ELR (cell line): ENCODE measurements at places on chromosomes 3 and 15.

DNA sequence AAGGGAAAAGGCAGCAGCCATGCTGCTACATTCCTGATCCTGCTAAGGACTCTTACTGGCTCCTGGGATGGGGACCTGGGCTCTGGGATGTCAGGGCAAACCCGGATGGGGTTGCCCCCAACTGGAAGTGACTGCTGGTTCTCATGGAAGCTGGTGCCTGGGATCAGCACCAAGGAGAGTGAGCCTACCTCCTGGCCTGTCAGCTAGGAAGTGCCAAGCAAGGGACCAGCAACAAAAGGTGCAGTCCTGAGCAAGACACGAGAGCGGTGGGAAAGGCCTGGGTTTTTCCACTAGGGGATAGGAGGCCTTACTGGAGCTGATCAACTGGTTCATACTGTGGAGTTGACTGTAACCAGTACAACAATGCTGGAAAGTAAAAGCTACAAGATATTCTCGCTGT, 47.9 kb upstream of the SYNM start:
- DNase-seq = no peak

- DNase-seq = no peak
These were observed 730.7 kb downstream of the AGBL1 start for GRCh38 chr15:86810329-86810728.

- no peak for DNase-seq
These were observed 30.3 kb downstream of the TPRA1 start for GRCh38 chr3:127560051-127560787.

DNA sequence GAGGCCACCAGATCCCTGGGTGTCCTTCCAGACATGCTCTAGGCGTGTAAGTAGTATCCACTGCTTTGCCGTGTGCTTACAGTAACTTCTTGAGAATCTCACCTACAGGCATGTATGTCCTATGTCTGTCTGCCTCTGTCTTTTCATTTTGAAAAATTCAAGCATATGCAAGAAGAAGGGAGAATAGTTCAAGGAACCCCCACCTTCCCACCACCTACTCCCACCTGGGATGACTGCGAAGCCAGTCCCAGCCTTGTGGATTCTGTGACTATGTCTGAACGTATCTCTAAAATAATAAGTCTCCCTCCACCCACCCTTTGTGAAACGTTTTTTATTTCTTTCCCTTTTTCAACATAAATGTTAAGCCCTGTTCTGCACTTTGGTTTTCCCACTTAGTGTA, 15.0 kb downstream of the CHST13 start:
- peak; percentile 15 for DNase-seq

- DNase-seq = peak; percentile 52
These were observed 360.3 kb upstream of the NECTIN3 start for GRCh38 chr3:110711130-110711832.

DNA sequence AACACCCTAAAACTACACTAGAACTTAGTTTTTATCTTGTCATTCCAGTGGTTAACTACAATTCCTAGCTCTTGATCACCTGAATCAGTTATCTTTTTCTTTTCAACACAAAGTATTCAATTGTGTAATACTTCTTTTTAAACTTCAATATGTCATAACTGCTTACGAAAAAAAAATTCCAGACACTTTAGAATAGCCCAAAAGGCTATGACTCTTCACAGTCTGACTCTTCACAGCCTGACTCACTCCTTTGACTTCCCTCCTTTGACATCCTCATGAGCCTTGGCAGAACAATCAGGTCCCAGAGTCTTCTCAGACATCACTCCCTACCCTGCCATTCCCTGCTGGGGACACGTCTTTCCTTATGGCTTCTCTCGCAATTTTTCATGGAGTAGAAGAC, 727.1 kb downstream of the ROBO1 start:
- DNase-seq = peak; percentile 90

GRCh38 chr3:178584722-178585380, 48.6 kb downstream of the KCNMB2 start:
- DNase-seq = no peak

DNA sequence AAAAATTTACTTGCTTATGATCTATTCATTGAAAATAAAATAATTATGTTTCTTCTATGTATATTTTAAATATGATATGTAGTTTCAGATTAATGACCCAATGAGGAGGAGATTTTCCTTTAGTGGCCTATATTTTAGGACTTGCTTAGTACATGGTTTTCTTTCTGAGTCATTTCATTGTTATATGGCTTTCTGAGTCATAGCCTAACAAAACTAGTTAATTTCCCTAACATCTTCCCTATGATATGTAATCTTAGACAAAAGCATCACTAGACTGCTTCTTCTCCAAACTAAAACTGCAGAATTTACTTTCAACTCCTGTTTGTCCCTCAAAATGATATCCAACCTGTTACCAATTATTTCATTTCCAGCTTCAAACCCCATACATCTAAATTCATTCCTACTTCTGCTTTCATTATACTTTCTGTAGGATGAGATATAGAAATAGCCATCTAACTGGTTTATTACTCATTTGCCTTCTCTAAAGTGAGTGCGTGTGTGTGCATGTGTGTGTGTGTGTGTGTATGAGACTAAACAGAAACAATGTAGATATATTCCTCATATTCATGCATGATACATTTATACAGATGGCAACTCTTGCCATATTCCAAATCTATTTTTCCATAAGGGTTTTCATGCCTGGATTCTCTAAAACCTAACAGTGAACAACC, 915.0 kb upstream of the GBE1 start:
- DNase-seq = peak; percentile 24

DNA sequence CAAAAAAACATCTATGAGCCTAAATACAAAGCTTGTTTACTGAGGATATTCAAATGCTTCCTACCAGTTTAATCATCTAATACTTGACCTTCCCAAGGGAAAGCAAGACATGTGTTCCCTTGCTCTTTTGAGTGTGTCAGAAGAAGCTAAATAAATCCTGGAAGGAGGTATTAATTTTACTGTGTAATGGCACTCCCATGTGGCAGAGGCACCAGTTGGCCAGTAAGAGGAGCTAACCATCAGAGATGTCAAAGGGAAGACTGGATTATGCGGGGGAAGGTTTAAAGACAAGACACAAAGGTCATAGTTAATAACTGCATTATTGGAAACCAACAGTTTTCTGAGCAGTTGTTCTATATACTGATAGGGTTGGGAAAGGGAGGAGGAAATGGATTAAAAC, 125.1 kb downstream of the SUCLG2 start:
- DNase-seq = no peak

- peak; percentile 65 for DNase-seq
These were observed 987.0 kb downstream of the NTRK3 start for GRCh38 chr15:87269566-87269965.

GRCh38 chr3:108441518-108441917, 68.9 kb downstream of the MYH15 start:
- no peak for DNase-seq

- peak; percentile 64 for DNase-seq
These were observed 183.4 kb upstream of the TOPAZ1 start for GRCh38 chr3:44058022-44058867.

DNA sequence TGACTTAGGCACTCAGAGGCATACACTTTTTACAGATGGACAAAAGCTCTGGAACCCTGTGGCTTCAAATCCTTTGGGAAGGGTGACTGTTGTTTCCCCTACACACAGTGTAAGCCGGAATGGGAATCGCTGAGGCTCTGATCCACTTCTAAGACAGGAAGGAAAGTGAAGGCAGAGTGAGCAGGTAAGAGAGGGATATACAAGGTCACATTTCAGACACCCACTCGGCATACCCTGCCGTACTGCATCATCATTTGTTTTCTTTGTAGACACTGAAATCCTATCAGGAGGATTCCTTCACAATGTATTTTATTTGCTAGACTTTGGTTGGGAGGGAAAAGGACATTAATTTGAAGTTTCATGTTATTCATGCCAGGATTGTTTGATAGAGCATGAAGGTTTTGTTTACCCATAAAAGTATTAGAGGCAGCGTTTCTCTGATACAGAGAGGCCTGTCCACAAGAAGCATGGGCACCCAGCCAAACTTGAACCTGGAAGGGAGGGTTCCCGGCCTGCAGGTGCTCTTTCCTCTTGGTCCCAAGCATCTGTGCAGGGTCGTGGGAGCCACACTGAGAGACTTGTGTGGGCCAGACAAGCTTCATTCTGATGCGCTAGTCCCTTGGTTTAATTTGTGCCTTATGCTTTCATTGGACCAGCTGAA, 21.9 kb upstream of the POLR2M start:
- DNase-seq = no peak

DNA sequence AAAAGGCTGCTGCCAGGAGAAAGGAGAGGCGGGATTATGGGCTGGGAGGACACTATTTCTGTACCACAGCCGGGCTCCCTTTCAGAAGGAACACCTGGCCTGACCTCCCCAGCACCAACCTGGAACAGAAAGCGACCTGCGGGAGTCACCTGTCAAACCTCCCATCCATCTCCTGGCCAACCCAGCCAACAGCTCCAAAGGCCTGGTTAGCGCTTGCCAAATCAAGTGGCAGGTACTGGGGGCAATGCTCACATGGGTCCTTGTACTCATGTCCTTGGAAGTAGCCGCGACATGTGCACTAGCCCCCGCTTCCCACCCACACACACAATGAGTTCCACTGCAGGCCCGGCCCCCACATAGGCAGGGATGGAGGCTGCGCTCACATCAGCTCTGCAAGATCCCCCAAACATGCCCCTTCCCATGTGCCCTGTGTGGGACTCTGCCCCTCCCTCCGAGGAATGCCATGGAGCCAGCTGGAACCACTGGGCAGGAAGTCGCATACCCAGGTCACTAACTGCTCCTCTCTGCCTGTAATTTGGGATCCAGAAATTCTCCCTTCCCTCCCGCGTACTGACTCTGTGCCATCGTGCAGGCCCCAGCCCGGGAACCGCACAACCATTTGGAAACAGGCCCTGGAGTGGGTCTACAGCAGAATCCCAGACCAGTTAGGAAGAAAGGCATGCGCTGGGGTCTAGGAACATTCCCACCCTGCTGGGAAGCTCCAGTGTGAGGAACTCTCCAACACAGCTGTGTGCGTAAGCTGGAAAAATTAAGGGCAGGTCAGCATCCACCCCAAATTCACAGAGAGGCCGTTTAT, 98.9 kb downstream of the LRIG1 start:
- no peak for DNase-seq

- peak; percentile 14 for DNase-seq
These were observed 753 bp downstream of the EPHB1 start for GRCh38 chr3:134795746-134796280.

- DNase-seq = peak; percentile 4
These were observed 67.7 kb downstream of the SCAPER start for GRCh38 chr15:76837474-76837873.

DNA sequence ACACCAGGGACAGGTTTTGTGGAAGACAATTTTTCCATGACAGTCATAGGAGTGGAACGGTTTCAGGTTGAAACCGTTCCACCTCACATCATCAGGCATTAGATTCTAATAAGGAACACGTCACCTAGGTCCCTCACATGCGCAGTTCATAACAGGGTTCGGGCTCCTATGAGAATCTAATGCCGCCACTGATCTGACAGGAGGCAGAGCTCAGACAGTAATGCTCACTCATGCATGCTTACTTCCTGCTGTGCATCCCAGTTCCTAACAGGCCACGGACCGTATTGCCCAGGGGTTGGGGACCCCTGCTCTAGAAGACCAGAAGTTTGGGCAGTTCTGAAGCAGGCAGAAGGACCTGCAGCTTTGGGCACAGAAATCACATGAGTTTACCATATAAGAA, 61.5 kb downstream of the MYO1E start:
- DNase-seq = no peak

DNA sequence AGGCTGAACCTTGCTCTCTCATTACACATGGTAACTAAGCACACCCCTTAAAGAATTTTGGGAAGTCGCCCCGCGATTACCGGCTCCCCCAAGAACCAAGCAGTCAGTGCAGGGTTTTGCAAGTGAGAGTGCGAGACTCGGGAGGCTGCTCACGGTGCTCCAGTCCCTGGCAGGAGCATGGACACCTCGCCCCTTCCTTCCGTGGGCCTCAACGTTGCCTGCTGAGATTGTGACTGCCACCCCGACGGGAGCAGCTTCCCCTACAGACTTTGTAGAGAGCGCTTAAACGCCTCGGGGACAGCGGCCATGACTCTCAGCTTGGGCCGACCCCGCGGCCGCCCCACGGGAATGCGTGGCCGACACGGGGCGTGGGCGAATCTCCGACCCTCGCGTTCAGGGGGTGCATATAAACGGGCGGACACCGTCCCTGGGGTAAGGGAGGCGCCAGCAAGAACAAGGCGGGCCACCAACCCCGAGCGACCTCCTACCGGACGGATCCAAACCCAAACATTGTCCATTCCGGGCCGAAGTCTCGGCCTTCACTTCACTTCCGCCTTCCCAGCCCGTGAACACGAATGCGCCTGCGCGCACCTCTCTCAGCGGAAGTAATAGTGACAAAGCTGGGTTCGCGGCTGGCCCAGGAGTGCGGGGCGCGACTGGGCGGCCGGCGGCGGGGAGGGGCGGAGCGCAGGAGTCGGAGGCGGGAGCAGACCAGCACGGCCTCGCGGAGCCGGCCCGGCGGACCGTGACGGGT, at the start of gene ATP2C1:
Gene ATP2C1 (plus strand): TSS at position 709 of the 754 bp plus-strand sequence. CDS start 686 bp downstream, outside the sequence.
- DNase-seq = peak; percentile 96

GRCh38 chr15:92647467-92648163, 8.0 kb downstream of the FAM174B start:
- no peak for DNase-seq

- DNase-seq = no peak
These were observed 47.0 kb upstream of the RARB start for GRCh38 chr3:25381083-25381482.

- peak; percentile 4 for DNase-seq
These were observed 115.9 kb upstream of the ST8SIA2 start for GRCh38 chr15:92277776-92278175.

DNA sequence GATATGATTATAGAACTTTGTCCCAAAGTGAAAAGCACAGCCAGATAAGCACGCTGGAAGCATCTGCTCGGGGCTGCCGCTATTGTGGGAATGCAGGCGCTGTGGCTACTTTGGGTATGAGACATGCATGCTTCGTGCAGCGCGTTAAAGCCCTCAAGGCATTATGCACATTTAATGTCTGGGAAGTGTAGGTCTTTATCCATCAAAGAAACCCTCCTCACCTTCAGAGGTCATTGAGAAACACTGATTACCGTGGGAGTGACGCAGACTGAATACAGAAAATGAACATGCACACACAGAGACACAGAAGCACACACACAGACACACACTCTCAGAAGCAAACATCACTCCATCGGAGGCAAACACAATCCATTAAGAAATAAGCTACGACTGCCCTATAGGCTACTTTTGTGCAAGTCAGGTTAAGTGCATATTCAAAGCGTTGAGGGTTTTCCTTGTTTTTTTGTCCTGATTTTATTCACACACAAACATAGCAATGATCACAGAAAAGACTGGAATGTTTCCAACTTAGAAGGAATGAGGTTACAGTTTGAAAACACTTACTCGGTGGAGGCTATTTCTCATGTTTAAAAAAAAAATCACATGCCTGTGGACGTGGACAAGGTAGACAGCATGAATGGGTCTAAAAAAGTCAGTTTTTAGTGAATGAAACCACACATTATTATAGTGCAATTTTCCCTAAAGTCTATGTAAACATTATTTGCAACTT, 68.5 kb downstream of the PLCH1 start:
- DNase-seq = peak; percentile 85
